HTR-8/SVneo (cell line): ENCODE measurements at places on chromosomes 13 and 19.

DNA sequence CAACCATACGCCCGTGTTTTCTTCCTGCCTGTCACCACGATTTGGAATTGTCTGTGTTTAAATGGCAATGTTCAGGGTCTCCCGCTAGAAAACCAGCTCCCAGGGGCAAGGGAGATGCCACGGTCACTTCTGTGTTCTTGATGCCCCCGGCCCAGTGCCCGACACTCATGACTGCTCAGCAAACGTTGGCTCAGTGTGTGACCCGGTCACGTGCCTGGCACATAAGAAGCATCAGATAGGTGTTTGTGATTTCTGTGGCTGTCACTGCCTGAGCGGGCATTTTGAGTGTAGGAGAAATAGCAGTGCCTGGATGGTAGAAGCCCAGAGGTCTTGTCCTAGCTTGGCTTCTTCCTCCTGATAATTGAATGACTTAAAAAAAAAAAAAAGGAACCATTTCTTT lies 15.5 kb downstream of the HDGFL2 start:
- no peak for DNase-seq

GRCh38 chr13:47178090-47178950 lies 281.5 kb upstream of the HTR2A start:
- no peak for DNase-seq

DNA sequence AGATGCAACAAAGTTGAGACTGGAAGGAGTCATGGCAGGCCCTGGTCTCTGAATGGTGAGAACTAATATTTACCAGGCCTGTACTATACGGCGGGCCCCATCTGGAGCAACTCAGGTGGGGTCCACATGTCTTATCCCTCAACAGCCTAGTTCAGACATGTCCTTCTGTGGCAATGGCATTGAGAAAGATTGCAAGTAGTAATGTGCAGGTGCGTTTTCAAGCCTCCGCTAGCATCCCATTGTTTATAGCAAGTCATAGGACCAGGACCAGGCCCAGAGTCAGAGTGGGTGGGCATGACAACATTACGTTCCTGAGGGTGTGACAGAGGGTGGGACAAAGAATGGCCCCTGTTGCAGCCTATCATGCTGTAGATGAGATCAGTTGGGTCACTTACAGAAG lies 541.1 kb downstream of the EFNB2 start:
- no peak for DNase-seq

DNA sequence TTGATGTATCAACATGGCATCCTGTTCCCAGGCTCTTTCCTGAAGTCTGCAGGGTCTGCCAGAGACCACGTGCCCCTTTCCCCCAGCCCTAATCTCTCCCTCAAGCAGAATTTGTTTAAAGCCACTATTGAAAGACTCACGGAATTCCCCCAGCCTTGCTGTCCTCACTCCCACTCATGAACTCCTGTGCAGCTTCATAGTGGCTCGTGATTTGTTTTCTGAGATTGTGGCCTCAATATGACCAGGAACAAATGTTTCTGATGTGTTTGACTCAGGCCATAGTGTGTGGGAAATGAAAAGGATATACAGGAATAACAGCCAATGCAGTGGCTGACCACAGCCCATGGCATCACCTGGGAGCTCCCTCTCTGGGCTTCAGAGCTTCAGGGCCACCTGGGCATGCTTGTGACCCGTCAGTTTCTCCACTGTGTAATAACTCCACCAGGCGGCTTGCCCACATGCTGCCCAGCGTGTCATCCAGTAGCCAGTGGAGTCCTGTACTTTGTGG lies 8.1 kb upstream of the SERPINE3 start:
- no peak for DNase-seq

- DNase-seq = peak; percentile 70
Measured at GRCh38 chr19:1811472-1811894, 593 bp downstream of the ATP8B3 start.

DNA sequence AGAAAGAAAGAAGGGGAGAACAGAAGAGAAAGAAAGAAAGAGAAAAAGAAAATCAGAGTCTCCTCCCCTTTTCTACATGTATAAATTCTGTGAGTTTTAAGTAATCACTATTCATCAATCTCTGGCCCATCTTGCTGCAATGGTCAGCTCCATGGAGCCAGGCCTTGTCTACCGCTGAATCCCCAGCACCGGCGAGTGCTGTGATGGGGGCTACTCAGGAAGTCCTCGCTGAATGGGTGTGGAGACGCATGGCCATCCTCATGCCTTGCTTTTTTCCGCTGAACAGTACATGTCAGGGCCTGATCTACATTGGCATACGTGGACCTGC lies 29.9 kb downstream of the GPR42 start:
- no peak for DNase-seq

DNA sequence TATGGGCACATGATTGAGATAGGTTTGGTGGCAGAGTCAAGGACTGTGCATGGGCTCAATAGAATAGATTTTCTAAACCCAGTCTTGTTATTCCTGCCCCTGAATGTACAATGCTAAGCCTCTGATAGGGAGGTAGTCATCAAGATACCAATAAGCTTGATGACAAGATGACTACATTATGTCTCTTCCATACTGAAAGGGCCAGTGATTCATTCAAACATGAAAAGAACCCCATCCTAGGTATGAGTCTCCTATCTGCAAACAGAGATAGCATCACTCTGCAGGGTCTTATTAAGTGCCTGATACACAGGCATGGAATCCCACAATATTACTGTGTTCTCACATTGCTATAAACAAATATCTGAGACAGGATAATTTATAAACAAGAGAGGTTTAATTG lies 40.3 kb upstream of the UFM1 start:
- DNase-seq = no peak

- no peak for DNase-seq
Measured at GRCh38 chr19:54393381-54393780, 21.9 kb upstream of the TTYH1 start.

DNA sequence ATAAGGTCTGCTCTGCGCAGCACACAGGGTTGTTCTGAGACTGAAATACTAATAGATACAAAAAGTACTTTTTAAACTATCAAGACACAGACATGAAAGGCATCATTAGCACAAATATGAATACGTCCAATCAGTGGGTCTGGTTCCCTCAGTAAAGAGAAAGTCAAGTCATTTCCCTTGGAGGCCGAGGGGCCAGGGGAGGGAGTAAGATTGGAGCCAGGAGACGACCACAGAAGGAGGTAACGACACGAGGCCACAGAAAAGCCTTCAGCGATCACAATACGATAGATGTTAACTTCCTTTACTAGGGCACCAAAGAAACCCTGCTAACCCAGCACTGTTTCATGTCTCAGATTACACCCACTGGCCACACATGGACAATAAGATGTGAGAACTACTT lies 5.3 kb downstream of the CARS2 start:
- no peak for DNase-seq

GRCh38 chr13:78309497-78310180 lies 293.7 kb downstream of the POU4F1 start:
- no peak for DNase-seq

DNA sequence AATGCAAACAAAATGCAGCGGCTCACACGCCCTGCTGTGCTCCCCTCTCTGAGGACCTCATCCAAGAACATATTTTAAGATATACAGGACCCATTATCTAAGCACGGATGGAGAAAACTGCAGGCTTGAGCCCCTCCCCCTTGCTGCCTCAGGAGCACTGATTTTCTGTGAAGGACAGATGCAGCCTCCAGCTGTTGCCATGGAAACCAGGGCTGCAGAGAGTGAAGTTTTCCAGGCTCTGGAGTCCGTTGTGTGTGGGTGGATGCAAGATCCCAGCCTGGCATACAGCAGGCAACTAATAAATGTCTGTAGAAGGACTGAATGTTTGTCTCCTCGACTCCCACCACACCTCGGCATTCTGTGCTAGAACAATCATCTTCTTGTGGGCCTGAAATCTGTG lies 105.6 kb upstream of the PEG3 start:
- no peak for DNase-seq

DNA sequence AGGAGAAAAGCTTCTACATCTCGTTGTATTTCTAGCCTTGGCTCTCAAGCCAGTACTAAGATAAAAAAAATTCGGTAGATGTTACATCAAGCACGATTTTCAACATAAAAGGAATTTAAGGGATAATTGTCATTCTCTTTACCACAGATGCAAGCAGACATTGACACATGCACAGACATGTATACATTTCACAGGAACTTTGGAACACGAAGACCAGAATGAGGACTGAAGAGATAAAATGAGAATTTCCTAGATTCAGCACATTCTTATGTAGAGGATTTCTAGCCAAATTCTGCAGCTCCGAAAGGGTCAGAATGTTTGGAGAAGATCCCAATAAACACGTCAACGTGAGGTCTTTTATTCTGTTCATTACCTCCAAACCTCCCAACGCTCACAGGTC lies 284.5 kb upstream of the ARGLU1 start:
- no peak for DNase-seq

GRCh38 chr13:67950603-67951002 lies 720.5 kb upstream of the PCDH9 start:
- no peak for DNase-seq

GRCh38 chr19:576768-577438 lies 4.5 kb downstream of the BSG start:
- DNase-seq = no peak

DNA sequence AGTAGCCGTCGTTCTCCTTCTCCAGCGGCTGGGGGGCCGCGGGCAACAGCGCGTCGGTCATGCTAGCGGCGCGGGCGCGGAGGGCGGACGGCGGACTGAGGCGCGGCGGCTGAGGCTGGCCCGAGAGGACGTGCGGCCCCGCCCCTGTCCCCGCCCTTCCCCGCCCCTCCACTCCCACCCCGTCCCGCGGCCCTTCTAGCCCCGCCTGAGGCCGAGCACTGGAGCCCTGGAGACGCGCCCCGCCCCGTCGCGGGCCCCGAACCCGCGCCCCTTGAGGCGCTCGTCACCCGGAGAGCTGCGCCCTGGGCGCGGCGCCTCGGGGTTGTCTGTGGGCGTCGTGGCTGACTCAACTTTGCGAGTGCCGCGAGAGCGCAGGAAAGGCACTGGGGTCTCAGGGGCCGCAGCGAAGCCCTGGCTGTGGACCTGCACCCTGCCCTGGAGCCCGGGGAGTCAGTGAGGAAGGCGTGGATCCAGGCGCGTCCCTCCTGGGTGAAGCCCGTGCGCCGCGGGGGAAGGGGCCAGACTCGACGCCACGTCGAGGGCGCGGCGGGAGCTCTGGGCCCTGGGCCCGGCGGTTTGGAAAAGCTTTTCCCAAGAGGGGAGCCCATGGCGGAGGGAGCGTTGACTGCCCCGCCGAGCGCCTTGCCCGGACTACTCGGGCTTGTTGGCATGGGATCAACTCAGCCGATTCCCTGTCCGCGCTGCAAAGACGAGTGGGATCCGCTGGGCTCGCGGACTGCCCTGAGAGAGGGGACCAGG lies at the start of gene RHPN2:
Gene RHPN2 (minus strand): TSS at position 97 of the 759 bp plus-strand sequence. CDS start 36 bp downstream, at position 61.
- peak; percentile 88 for DNase-seq

GRCh38 chr13:98822225-98822606 lies 69.7 kb upstream of the SLC15A1 start:
- no peak for DNase-seq

GRCh38 chr19:5585461-5586299 lies 17.9 kb upstream of the TINCR start:
- no peak for DNase-seq

DNA sequence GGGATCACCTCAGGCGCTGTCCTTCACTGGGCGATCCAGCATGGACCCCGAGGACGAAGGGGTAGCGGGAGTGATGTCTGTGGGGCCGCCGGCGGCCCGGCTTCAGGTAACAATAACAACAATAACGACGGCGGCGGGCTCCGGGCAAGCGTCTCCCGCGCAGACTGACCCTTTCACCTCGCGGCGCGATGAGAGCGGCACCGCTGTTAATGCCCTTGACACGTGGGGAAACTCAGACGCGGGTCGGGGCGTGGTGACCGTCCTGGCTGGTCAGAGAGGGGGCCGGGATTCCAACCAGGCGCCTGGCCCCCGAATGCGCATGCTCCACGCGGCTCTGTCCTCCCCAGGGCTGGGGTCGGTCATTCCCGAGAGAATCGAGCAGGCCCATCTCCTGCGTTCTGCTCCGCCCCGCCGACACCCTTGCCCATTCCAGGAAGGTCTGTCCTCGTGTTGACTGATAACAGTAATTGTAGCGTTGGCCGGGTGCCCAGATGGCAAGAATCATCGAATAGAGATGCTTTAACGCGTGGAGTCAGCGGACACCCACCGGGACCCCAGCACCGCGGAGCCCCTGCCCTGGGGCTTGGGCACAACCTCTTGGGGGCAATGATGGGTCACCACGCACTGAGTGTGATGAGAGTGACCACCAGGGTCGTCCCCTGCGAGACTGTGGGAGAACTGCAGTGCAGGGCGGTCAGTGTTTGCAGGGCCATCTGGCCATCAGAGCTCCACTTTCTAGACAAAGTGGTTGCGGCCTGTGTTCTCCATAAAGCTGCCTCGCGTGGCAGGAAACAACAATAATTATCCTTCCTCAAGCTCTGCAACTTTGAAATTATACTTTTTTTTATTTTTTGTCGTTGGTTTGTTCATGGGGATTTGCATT lies 528 bp downstream of the ZNF8 start:
- DNase-seq = peak; percentile 71

DNA sequence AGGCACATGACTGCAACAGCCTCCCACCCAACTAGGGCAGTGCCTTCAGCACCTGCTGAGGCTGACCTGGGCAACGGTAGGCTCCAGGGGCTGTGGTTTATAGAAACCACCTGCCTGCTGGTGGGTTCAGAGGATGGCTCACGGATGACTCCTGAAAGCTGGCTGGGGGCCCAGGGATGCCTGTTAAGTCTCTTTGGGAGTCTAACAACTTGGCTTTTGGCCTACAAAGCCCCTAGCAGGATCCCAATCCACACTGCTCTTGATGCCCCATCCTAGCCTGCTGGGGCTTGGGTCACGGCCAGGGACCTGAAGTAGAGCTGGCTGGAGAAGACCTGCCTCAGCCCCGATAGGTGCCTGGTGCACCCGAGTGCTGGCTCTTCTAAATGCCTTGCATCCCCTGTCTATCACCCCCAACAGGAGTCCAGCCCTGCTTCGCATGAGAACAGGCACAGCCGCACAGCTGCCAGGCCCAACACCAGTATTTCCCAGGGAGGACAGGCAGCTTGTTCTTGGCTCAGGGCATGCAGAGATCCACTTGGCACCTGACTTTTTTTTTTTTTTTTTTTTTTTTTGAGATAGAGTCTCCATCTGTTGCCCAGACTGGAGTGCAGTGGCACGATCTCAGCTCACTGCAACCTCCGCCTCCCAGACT lies 9.1 kb upstream of the EPHX3 start:
- no peak for DNase-seq

- no peak for DNase-seq
Measured at GRCh38 chr19:390386-391206, 18.4 kb downstream of the C2CD4C start.

GRCh38 chr19:38543807-38544568 lies 73.8 kb downstream of the MAP4K1 start:
- DNase-seq = peak; percentile 84

GRCh38 chr19:41649827-41650226 lies 23.0 kb upstream of the CEACAM4 start:
- no peak for DNase-seq

- no peak for DNase-seq
Measured at GRCh38 chr13:33228648-33229445, 56.7 kb downstream of the STARD13 start.
